ENCODE measurements at places on chromosomes 4 and X.
A peak's percentile ranks its signal among the peaks of the same experiment; 100 is the strongest.

DNA sequence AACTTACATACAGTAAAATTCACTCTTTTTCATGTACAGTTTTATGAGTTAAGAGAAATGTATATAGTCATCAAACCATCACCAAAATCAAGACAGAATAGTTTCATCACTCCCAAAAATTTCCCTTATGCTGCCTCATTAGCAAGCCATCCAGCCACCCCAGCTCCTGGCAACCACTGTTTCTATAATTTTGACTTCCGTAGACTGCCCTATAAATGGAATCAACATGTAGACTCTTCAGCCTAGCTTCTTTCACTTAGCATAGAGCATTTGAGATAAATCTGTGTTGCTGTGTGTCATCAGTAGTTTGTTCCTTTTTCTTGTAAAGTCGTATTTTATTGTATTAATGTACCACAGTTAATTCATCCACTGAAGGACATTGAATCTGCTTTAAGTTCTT, 23.2 kb downstream of the HDX start:
- DNase-seq = no peak

- DNase-seq = peak; percentile 0
These were observed 11.3 kb upstream of the SLC25A6 start for GRCh38 chrX:1403228-1403627.

GRCh38 chr4:93016350-93016749, 712.6 kb downstream of the GRID2 start:
- no peak for DNase-seq

DNA sequence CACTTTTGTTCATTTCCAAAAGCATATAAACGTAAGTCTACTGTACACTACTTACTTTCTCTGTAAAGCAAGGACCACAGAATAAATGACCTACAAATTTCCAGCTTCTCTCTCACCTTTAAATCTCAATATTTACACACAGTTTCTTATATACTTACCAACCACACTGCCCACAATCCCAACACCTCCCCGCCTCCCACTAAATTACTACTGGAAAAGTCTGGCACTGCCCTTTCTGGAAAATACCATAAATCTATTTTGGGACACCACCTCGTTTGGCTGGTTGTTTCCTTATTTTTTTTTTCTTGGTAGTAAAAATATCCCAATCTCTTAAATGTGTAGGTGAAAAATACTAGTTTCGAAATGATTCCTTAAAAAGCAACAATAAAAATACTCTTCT, 19.6 kb downstream of the FAT1 start:
- no peak for DNase-seq

DNA sequence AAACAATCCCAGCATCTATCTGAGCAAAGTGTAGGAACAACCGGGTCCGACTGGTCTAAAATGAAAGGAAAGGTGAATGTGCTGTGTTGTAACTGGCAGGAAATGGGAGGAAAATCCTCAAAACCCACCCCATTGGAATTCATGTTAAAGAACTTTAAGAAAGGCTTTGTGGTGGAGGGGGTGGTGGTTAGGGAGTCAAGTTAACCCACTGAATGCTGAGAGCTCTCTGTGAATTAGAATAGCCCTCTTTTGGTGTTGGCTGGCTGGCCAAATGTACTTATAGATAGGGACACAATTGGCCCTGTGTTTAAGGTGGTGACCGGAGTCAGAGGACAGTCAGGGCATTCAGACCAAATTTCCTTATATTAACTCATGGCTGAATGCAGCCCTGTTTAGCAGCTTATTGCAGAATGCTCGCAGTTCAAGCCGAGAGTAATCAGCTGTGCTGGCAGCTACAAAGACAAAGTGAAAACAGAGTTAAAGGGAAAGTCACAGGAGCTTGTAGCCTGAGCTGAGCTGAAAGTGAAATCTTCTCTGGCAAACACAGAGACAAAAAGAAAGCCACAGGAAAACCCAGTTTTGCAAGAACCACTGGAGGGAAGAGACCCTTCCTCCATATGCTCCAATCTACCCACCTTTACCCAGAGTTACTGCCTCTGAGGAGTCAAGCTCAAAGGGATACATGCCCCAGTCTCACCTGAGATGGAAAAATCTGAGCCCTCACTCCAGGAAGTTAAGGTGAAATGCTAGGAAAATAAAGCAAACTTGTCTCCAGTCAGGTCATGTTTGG, 38.5 kb upstream of the UGT2B7 start:
- no peak for DNase-seq

DNA sequence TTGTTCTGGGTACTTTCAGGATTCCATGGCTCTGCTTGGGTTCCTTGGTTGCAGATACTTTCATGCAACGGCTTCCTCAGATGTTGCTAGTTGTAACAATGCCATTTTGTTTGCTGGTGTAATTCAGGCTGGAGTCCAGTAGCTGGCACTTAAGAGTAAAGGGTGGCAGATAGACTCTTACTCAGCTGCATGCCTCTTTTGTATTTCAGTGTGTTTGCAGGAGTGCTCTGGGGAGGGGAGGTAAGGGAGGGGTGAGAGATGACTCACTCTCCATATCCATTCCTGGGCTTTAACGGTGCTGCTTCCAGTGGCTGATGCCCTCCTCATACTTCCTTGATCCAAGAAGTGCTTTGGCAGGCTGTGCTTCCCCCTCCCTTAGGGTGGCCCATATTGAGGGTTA, 155.2 kb downstream of the ZNF330 start:
- DNase-seq = no peak

GRCh38 chr4:112311516-112311915, 14.3 kb downstream of the ALPK1 start:
- no peak for DNase-seq
